GM23248 (cell line): ENCODE measurements at places on chromosomes 1 and 21. TPM values are rescaled to one million over a fixed set of nuclear protein-coding genes. Genes with fewer than 3 reads are reported as not detected.

IGFN1 gene
- total RNA-seq, result not detected in 2 replicates

LORICRIN gene
- not detected in 2 replicates for total RNA-seq

CSMD2 gene
- total RNA-seq, result 7.1 and 10.4 TPM in 2 replicates

ITSN1 gene
- total RNA-seq, result 35.5 and 43.4 TPM in 2 replicates

ELOA gene
- total RNA-seq, result 44.3 and 49.6 TPM in 2 replicates

EVI5 gene
- total RNA-seq, result 16.5 and 24.5 TPM in 2 replicates

GJC2 gene
- 0.54 and 2.7 TPM in 2 replicates for total RNA-seq

DTL gene
- total RNA-seq, result 8.2 and 10.5 TPM in 2 replicates

PRRX1 gene
- 179 and 191 TPM in 2 replicates for total RNA-seq

RASSF5 gene
- total RNA-seq, result 0.22 and 0.89 TPM in 2 replicates

CAMK2N1 gene
- 37.6 and 38.2 TPM in 2 replicates for total RNA-seq

SYDE2 gene
- 4.8 and 6.7 TPM in 2 replicates for total RNA-seq

SIM2 gene
- not detected in 2 replicates for total RNA-seq

ZNF695 gene
- 0.51 and 1.2 TPM in 2 replicates for total RNA-seq

BNIPL gene
- total RNA-seq, result not detected in 2 replicates

ASCL5 gene
- total RNA-seq, result not detected in 2 replicates

SH2D1B gene
- not detected in 2 replicates for total RNA-seq

OR6N2 gene
- not detected in 2 replicates for total RNA-seq

RHEX gene
- not detected in 2 replicates for total RNA-seq

BSDC1 gene
- 83.8 and 94.9 TPM in 2 replicates for total RNA-seq

PCAT6 gene
- total RNA-seq, result not detected in 2 replicates

MMEL1 gene
- not detected in 2 replicates for total RNA-seq

TMPRSS15 gene
- total RNA-seq, result not detected in 2 replicates

RNU1-2 gene
- under 0.01 TPM in 1 of 2 replicates, not detected in the other for total RNA-seq

GOLT1A gene
- not detected in 2 replicates for total RNA-seq

HSPA13 gene
- 69.7 and 76.2 TPM in 2 replicates for total RNA-seq

SPRR4 gene
- total RNA-seq, result not detected in 2 replicates

LRRC38 gene
- not detected in 2 replicates for total RNA-seq

UBE2Q1 gene
- total RNA-seq, result 31.9 and 37.9 TPM in 2 replicates

CBR3 gene
- total RNA-seq, result 17.3 and 29.0 TPM in 2 replicates

UTS2 gene
- not detected in 2 replicates for total RNA-seq

NUP210L gene
- 0.11 TPM in 1 of 2 replicates, not detected in the other for total RNA-seq

NTNG1 gene
- total RNA-seq, result 14.4 and 14.7 TPM in 2 replicates

TRIM58 gene
- not detected in 2 replicates for total RNA-seq

RIMS3 gene
- 0.25 TPM in 1 of 2 replicates, not detected in the other for total RNA-seq

OR2M3 gene
- total RNA-seq, result not detected in 2 replicates

VCAM1 gene
- 1.4 and 3.8 TPM in 2 replicates for total RNA-seq

CYP4A11 gene
- not detected in 2 replicates for total RNA-seq

SEMA6C gene
- total RNA-seq, result 1.4 and 3.8 TPM in 2 replicates

CCDC17 gene
- total RNA-seq, result 0.76 and 1.4 TPM in 2 replicates

SYTL1 gene
- not detected in 2 replicates for total RNA-seq

SYCP1 gene
- not detected in 2 replicates for total RNA-seq

GNL2 gene
- 39.3 and 53.6 TPM in 2 replicates for total RNA-seq

CYP4Z1 gene
- not detected in 2 replicates for total RNA-seq

VSIG8 gene
- not detected in 2 replicates for total RNA-seq

PRAMEF1 gene
- total RNA-seq, result not detected in 2 replicates

TTC34 gene
- 0.22 TPM in 1 of 2 replicates, not detected in the other for total RNA-seq

SLAMF6 gene
- not detected in 2 replicates for total RNA-seq

RGS8 gene
- not detected in 2 replicates for total RNA-seq

GNG4 gene
- 0.32 and 2.0 TPM in 2 replicates for total RNA-seq

EXTL1 gene
- total RNA-seq, result 3.4 and 5.5 TPM in 2 replicates

CRNN gene
- total RNA-seq, result not detected in 2 replicates
